ENCODE measurements at places on chromosomes 2 and 18.

GRCh38 chr2:70520825-70521224 lies 32.8 kb downstream of the TGFA start:
- DNase-seq, result no peak

GRCh38 chr2:47870641-47871540 lies 35.4 kb downstream of the FBXO11 start:
- no peak for DNase-seq

DNA sequence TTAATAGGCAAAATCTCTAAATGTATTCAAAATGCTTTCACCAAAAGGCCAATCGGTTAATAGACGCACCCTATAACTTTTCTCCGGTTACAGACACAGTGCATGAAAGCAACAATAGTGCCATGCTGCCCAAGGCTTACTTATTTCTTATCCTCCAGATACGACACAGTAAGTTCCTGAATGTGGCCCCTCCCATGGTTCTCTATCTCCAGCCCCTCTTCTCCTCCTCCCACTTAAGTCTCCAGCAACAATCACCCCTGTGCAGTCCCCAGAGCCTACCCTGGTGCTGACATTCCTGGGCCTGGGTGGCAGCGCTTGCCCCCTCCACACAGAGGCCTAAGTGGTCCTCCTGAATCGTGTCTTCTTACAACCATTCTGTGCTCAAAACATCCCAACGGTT lies 3.6 kb downstream of the KIDINS220 start:
- no peak for DNase-seq

DNA sequence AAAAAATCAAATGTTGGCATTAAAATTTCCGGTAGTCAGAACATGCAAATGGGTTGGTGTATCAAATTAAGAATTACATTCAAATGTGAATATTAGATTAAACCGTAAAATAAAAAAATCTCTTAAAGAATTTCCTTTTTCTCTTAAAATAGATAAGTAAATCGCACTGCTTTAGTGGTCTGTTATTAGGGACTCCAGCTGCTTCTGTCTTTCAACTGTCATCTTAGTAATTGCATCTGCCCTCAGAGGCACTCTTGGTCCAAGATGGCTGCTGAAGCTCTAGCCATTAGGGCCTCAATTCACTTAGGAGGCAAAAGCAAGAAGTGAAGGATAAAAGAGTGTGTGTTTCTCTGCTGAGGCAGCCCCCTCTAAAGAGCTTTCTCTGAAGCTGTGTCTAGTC lies 132.4 kb downstream of the MGAT5 start:
- DNase-seq, result no peak

- DNase-seq, result no peak
Measured at GRCh38 chr18:74524097-74524496, 10.2 kb upstream of the CNDP1 start.

DNA sequence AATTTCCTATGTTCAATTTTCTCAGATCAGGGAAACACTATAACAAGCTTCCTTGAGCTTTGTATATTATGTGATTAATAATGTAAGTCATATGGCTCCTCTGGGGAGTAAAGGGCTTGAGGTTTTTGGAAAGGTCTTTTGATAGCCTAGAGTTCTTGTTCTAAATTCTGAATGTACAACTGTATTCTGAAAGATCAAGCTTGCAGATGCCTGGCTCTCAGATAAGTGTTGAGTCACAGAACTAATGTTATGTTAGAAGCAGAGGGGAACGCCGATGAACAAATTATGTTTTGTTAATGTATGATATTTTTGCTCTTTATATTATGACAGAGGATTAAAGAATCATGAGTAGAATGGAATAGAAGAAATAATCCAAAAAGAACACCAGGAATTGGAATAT lies 170.1 kb downstream of the RPRM start:
- no peak for DNase-seq

DNA sequence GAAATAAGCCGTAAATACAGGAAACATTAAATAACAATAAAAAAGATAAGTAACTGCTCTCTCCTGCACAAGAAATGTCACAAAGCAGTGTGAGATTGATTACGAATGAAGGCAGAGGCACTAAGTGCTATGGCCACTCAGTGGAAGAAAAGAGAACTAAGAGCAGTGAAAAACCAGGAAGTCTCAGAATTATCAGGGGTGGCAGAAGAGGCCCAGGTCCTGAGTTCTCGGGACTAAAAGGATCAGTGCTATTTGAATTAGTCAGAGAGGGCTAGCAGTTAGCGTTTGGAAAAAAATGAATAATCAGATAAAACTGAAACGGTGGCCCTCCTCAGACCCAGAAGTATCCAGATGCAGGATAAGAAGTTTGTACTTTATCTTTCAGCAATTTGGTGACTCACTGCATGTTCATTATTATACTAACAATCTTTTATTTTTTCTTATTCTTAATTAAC lies 367.1 kb downstream of the ZEB2 start:
- DNase-seq, result no peak

DNA sequence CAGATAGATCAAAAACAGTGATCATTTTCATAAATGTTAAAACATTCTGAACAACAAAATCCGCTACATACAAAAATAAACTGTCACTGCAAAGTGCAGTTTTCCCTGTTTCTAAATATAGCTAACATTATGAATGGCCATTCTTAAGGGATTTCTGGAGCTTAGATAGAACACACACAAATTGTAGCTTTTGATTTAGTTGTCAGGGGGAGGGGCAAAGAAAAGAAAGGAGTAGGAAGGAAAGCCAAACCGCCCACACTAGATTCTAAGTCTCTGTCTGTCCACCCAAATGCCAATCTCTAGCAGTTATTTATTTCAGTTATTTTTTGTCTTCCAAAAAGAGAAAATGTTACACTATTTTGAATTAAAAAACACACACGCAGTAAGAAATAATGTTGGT lies 182.4 kb downstream of the CDH2 start:
- no peak for DNase-seq

DNA sequence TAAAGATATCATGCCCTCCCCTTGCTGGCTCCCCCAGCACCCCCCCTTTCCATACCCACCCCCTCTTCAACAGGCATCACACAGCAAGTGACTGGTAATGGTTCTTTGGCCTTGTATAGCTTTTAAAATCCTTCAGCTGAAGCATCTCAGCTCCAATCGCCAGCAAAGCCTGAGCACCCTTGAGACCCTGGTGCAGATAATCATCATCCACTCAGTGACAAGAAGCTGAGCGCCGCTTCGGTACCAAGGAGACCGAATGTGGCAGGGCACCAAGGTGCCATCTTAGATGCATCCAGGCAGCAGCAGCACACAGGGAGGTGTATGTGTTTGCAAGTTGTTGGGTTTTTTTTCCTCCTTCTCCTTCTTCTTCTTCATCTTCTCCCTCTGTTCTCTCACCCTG lies 232.7 kb downstream of the BCL11A start:
- no peak for DNase-seq

DNA sequence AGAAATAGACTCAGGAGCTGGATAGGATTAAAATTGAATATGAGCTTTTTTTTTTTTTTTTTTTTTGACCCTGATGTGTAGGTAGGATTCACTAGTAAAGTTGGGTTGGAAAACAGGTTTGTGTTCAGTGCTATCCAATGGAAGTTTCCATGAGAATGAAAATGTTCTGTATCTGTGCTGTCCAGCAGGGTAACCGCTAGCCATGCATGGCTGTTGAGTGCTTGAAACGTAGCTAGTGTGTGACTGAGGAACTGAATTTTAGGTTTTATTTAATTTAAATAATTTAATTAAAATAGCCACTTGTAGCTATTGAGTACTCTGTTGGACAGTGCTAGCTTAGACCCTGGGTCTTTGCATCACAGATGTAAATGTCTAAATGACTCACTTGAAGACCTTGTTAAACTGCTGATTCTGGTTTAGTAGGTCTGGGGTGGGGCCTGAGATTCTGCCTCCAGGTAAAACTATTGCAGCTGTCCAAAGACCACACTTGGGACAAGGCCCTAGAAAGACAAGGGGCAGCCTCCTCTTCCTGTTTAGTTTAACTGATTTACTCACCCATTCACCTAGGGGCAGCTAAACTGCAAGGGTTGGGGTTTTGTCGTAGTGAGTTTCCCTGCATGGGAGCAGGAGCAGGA lies 84.7 kb upstream of the STON1 start:
- no peak for DNase-seq

DNA sequence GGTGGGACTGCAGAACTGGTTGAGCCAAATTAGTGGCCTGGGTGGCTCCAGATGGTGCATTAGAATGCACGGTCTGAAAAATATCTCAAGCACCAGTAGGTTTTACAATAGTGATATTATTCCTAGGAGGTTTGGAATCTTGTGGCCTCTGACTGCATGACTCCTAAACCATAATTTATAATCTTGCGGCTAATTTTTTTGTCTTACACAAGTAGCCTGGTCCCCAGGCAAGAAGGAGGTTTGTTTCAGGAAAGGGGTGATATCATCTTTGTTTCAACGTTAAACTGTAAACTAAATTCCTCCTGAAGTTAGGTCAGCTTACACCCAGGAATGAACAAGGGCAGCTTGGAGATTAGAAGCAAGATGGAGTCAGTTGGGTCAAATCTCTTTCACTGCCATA lies 98.9 kb upstream of the ARL4C start:
- DNase-seq, result no peak

DNA sequence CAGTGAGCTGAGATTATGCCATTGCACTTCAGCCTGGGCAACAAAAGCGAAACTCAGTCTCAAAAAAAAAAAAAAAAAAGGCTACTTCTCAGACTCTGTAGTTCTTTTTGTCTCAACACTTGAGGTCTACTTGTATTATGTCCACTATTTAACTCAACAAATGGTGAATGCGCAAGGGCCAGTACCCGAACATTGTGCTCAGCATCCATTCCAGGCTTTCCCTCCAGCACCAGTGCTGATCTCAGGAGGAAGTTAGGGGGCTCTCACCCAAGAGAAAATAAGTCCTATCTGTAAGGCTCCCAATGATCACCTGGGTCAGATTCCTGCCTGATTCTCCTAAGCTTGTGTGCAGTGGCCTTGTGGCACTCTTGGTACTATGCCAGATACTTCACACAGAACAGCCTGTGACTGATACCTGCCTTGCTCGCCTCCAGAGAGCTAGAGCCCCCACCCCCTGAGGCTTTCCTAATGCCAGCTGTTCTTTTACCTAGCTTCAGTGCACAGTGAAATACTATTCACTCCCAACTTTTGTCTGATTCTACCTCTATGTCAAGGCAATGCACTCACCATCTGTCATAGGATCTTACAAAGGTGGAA lies 74.9 kb downstream of the INO80D start:
- DNase-seq, result no peak

GRCh38 chr2:27916293-27916995 lies 25.9 kb downstream of the BABAM2 start:
- DNase-seq, result no peak

GRCh38 chr2:97911206-97911921 lies 84.4 kb downstream of the TMEM131 start:
- no peak for DNase-seq

DNA sequence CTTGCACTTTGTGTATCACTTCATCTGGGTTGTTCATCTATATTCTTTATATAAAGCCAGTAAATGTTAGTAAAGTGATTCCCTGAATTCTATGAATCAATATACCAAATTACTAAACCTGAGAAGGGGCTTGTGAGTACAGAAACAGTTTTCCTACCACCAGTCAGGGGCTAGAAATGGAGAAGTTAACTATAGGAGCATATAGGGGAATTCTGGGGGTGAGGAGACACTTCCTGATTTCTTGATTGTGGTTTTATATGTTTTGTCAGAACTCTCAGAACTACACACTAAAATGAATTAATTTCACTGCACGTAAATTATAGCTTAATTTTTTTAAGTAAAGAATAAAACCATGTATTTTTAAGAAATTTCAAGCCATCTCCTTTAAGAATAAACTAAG lies 93.7 kb downstream of the SESTD1 start:
- no peak for DNase-seq

GRCh38 chr18:13809531-13810255 lies 14.3 kb upstream of the MC5R start:
- no peak for DNase-seq

DNA sequence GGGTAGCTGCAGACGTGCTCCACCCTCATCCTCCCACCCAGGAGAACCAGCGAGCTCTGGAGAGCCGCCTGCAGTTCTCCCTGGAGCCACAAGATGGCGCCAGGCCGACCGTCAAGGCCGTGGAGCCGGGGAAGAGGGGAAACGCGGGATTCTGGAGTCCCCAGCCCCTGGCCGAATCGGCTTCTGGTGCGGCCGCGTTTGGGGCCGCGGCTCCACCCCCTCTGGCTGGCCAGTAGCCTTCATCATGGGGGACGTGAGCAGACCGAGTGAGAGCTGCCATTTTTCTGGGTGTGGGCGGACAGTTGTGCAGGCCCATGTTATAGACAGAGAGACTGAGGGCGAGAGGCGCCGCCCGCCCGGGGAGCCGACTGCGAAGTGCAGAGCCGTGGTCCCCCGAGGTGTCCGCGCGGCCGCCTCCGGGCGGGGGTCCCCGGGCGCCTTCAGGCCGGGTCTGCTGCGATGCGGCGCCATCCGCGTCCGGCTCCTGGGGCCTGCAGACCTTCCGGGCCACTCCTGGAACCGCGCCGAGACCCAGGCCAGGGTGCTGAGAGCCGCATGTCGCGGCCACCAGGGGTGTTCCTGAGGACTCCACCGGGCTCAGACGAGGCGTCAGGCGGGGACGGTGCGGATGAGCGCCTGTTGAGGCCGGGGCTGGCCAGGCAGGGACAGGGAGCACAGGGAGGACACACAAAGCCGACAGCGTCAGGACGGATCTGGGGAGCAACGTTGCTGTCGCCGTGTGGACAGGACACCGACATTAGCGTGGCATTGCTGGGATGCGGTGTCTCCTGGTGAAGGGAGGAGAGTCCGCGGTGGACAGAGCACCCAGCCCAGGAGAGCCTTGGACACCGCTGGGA lies 418.2 kb upstream of the HS6ST1 start:
- no peak for DNase-seq

DNA sequence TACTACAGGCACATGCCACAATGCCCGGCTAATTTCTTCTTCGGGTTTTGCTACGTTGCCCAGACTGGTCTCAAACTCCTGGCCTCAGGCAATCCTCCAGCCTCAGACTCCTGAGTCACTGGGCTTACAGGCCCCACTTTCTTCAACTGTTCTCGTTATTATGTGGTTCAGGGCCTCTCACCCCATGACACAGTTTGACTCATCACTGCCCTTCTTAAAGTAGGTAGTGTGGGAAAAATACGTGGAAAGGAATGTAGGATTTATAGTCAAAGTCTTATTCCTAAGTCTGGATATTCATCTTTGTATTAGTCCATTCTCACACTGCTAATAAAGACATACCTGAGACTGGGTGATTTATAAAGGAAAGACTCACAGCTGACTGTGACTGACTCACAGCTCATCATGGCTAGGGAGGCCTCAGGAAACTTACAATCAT lies 19.4 kb downstream of the CENPA start:
- no peak for DNase-seq

DNA sequence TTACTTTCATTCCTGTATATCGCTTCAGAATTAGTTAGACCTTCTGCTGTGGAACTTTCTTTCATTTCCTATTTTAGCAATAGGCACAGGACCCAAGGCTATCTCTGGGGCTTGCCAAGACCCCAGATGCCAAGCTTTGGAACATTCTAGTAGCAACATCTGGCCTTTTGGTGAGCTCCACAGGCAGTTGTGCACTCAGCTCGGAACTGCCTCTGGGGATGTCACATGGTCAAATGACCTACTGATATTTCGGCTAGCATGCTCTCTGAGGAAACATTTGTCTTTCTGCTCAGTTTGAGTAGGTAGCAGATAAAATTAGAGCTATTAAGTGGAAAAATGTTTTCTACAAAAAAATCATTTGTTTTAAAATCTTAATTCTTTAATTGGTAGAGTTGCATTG lies 76.6 kb upstream of the ITGA4 start:
- DNase-seq, result no peak

- DNase-seq, result no peak
Measured at GRCh38 chr2:187271825-187272224, 176.2 kb downstream of the CALCRL start.

- DNase-seq, result no peak
Measured at GRCh38 chr2:178419123-178419522, 31.9 kb downstream of the PRKRA start.
